Stimulated activated CD8-positive, alpha-beta memory T cell treated with anti-CD3 and anti-CD28 coated beads, Interleukin-4, amount 100 ng/mL, for 1 hour (primary cell): ENCODE measurements at places on chromosomes 3 and 15.

- no peak for DNase-seq
Measured at GRCh38 chr3:20575146-20575545, 389.1 kb upstream of the SGO1 start.

- DNase-seq: no peak
Measured at GRCh38 chr15:61327019-61327631, 98.0 kb upstream of the RORA start.

DNA sequence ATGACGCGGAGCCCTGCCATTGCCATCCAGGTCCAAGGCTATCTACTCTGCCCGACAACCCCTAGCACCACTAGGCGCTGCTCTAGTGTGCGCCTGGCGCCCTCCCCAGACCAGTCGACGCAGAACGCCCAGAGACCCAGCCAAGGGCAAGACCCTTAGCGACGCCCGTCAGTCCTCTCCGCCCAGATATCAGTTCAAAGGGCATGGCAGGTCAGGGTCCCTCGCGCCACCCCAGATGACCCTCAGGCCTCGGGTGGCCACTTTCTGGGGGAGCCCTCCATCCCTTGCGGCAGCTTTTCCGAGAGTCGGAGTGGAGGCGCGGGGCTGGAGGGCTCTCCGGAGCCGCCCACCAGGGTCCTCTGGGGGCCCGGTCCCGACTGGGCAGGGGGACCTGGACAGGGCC is 371 bp upstream of the CLSTN2 start:
- DNase-seq: no peak

DNA sequence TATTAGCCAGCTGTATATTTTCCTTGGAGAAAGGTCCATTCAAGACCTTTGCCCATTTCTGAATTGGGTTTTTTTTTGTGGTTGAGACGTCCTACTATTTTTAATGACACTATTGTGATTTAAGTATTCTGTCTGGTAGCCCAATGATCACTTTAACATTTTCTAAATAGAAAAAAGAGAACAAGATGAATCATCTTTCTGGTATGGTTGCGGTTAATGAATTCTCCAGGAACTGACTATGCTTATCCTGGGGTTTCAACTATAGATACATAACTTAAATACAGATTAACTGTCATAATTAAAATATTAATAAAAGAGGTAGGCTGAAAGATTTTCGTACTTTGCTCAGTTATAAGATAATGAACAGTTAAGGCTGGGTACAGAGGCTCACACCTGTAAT is 51.9 kb downstream of the PBRM1 start:
- no peak for DNase-seq

DNA sequence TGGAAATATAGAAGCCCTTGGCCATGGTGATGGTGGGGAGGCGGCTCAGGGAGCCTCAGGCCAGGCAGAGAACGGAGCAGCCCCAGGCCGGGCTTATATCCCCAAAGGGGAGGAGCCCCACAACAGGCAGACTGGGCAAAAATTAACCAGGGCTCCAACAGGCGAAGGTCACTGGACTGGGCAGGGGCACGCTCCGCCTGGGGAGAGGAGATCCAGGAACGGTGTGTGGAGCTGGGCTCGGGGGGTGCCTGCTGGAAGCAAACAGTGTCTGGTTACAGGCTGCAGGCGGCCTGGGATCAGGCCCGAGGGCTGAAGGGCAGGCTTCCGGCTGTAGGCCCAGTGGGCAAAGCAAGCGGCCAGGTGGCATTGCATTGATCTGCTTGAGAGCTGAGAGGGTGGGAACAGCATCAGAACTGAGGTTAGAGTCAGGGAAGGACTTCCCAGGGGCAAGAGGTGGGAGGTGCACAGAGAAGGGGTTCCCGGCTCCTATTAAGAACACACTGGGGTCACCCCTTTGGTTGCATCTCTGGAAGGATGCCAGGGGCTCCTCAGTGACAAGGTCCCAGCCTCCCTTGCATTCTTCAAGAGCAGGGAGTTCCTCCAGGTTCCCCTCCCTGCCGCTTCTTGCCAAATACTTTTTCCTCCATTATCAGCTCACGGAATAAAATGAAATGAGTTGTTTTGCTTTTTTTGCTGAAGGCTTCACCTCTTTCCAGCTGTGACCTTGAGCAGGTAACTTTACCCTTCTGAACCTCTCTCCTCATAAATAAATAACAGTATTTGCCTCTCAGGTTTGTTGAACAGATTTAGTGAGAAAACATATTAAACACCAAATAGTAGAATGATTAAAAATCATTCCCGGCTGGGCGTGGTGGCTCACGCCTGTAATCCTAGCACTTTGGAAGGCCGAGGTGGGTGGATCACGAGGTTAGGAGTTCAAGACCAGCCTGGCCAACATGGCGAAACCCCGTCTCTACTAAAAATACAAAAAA is 7.8 kb downstream of the ANPEP start:
- DNase-seq: no peak

GRCh38 chr3:194686414-194686815 is 732 bp downstream of the FAM43A start:
- DNase-seq: no peak

- DNase-seq: no peak
Measured at GRCh38 chr15:68789534-68790241, 31.0 kb downstream of the ANP32A start.

DNA sequence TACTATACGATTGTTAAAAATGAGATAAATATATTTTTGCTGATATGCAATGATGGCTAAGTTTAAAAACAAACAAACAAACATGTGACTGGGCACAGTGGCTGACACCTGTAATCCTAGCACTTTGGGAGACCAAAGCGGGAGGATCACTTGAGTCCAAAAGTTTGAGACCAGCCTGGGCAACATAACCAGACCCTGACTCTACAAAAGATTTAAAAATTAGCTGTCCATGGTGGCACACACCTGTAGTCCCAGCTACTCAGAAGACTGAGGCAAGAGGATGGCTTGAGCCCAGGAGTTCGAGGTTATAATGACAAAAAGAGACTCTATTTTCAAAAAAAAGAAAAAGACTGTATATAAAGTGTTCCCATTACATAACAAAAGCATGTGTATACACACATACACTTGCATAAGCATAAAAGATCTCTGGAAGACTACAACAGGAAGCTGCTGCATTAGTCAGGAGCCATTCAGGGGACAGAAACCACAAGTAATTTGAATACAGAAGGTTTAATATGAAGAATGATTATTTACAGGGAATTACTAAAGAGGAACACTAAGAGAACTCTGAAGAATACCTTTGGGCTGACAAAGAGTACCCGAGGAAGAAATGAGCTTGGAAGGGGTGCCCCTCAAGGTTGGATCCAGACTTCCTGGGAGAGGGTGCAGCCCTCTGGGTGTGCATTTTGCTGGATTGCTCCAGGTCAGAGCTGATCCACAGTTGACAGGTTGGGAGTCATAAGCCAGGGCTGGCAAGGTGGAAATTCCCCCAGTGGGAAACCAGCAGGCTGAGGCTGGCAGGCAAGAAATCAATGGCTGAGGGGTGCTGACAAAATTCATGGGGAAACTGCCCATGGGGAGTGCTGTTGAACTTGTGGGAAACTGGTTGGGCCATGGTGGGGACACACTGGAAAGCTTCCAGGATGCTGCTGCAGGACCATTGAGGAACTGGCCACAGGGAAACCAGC is 9.3 kb upstream of the TM4SF18 start:
- no peak for DNase-seq

GRCh38 chr15:35566991-35567390 is 21.0 kb upstream of the DPH6 start:
- DNase-seq: no peak

- no peak for DNase-seq
Measured at GRCh38 chr15:44317423-44318058, 29.0 kb downstream of the GOLM2 start.

- DNase-seq: no peak
Measured at GRCh38 chr3:195774917-195775316, 36.8 kb downstream of the MUC4 start.

GRCh38 chr3:195808741-195809290 is 2.9 kb downstream of the MUC4 start:
- no peak for DNase-seq

DNA sequence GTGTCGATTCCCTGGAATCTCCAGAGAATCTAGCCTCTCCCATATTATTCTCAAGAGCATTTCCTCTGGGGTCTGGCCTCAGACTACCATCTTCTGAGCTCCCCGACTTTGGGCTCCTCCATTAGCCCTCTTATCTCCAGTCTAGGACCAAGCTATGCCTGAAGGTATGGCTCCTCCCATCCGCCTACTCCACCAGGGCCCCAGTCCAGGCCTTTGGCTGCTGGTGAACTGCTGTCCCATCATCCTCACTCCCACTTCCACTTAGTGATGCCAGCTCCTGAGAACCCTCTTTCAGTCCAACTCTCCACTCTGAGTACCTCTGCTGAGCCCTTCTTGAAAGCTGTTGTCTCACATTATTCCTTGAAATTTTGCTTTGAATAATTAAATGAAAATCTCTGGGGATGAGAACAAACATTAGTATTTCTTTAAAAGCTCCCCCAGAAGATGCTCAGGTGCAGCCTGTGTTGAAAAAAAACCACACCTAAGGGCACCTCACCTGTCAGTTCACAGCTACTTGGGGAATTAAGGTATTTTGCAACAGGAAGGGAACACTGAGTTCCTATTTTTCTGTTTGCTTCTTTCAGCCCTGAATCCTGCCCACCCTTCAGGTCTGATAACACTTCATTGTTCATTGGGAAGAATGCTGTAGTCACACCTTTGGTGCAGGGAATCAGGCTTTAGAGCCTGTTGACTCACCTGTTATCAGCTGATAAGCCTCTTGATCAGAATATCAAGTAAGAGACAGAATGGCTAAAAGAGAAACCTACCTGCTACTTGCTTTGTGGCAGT is 9.5 kb downstream of the CLDN18 start:
- no peak for DNase-seq

- no peak for DNase-seq
Measured at GRCh38 chr15:78641102-78641748, at the start of gene CHRNB4. Gene CHRNB4, minus strand, starts transcription at chr15:78641210. Its CDS starts 77 bp downstream, at chr15:78641133.

DNA sequence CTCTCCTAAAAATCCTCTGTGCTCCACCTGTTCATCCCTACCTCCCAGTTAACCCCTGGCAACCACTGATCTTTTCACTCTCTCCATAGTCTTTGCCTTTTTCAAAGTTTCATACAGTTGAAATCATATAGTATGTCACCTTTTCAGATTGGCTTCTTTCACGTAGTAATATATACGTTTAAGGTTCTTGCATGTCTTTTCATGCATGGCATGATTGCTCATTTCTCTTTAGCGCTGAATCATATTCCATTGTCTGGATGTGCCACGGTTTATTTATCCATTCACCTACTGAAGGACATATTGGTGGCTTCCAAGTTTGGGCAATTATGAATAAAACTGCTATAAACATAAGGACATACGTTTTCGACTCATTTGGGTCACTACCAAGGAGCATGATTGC is 28.7 kb downstream of the GLCE start:
- no peak for DNase-seq

DNA sequence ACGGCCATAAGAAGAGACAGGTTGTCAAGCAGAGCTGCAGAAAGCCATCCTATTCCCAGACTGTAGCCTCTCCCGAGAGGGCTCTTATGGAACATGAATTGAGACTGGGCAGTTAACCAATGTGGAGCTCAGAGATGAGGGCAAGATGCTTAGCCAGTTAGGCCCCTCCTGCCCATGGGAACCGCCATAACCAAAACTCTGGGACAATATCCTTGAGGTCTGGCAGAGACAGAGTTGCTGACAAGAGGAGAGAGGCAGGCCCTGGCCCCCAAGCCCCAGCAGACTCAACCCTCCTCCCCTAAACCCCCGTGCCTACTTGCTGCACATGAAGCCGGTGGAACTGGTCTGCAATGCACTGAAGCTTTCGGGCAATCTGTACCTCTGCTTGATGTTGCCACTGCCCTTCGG is 4.8 kb downstream of the BMF start:
- no peak for DNase-seq

DNA sequence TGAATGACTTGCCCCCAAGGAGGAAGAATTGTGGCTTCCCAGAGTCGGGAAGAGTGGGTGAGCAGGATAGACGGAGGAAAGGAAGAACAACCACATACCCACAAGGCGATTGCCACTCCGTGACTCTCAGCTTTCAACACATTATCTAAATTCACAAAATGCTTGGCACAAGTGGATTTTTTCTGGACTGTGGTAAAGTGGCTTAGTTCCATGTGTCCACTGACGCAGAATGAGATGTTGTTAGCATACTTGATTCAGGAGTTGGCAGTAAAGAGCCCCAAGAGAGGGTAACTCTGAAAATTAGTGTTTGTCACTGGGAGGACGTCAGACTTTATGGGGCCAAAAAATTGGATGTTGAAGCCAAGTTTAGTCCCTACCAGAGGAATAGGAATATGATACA is 198.8 kb upstream of the CTNNB1 start:
- no peak for DNase-seq

GRCh38 chr3:172185907-172186306 is 146.5 kb downstream of the FNDC3B start:
- DNase-seq: no peak

DNA sequence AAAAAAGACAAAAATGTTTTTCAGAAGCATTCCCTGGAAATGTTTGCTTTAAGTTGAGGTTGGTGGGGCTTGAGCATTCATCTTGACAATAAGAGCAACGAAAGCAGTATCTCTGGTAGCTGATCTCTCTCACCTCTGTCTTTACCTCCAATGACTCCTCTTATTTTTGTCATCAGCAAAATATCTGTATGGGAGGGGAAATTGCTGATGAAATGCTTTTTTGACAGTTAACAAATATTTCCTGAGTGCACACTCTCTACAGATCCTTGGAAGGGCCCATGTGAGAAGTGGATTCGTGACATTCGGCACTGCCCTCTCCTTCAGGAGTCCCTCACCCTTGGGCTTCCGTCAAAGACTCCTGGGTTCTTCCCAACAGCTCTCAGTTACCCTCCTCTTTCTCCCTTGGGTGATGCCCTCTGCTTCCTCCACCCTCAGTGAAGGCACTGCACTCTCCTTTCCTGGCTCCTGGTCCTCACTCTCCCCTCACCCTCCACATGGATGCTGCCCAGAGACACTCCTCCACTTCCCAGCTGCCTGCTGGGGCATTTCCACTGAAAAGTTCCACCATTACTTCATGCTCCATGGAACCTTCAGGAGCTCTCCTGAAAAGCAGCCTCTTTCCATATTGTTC is 2.9 kb upstream of the CGNL1 start:
- DNase-seq: no peak

DNA sequence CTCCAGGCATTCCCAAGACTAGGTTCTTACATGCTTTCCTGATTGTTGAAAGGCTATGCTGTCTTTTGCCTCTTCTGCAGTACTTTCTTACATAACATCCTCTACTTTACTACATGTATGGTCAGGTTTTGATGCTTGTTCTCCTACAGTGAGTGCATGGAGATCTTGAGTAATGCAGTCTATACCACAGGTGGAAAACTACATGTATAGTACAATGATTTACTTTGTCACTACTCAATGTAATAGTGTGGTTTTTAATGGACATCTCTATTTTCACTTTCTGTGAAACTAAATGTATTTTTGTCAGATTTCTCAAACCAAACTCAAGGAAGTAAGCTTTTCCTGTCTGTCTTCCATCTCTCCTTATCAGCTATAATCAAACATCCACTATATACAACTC is 657.0 kb downstream of the TUSC7 start:
- no peak for DNase-seq

DNA sequence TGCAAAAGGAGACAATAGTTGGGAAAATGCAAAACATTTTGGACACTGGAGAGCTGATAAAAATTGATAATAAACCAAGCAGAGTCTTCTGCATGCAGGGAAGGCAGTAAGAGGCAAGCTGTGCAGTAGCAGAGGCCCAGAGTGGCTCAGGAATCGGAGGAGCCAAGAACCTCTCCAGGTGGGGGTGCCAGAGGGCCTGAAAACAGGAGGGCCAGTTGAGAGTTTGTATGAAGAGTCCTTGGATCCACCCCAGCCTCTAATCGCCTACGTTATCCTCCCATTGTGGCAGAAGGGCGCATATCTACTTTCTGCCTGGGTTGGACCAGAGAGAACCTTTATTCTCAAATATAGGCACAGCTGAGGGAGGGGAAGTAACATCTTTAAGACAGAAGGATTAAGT is 48.9 kb upstream of the RBP1 start:
- no peak for DNase-seq
